Common myeloid progenitor, CD34-positive (primary cell): ENCODE measurements at places on chromosomes 13 and 19.
A peak's percentile ranks its signal among the peaks of the same experiment; 100 is the strongest.

- DNase-seq = no peak
Observed at GRCh38 chr19:478236-478903, 17.5 kb upstream of the SHC2 start.

GRCh38 chr13:103517066-103517767, 451.0 kb upstream of the SLC10A2 start:
- no peak for DNase-seq

- DNase-seq = peak; percentile 28
Observed at GRCh38 chr19:51226067-51226466, 1.2 kb downstream of the CD33 start.

- no peak for DNase-seq
Observed at GRCh38 chr19:28514166-28514565, 698.8 kb downstream of the UQCRFS1 start.

- no peak for DNase-seq
Observed at GRCh38 chr19:17931532-17932191, 1.2 kb upstream of the CCDC124 start.

DNA sequence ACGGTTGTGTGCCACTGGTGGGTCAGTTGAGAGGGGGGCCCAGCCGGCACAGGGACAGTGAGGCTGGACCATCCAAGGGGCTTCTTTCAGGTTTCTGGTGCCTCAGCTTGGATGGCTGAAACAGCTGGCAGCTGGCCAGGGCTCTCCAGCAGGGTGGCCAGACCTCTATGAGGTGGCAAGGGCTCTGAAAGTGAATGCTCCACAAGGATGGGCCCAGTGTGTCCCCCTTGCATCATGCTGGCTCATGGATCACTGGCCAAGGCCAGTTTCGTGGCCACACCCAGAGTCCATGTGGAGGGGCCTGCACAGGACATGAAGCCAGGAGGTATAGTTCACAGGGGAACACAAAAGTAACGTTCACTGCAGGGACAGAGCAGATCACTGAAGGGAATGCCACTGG, 49.6 kb downstream of the CDADC1 start:
- DNase-seq = no peak

DNA sequence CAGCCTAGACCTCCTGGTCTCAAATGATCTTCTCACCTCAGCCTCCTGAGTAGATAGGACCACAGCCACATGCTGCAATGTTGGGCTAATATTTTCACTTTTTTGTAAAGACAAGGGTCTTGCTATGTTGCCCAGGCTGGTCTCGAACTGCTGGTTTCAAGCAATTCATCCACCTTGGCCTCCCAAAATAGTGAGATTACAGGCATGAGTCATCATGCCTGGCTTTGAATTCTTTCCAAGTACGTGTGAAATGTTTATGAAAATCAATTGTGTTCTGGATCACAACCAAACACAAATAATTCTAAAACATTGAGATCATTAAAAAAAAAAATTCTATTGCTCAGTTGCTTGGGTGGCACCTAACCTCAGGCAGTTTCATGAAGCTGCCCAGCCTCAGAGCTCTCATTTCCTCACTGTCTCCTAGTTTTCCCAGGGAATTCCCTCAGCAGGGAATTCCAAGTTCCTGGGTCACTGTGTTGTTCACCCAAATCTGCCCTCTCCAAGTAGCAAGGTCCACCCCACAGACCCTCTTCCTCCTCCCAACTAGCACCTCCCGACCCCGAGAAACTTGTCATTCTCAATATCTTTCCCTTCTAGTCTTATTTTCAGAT, 44.8 kb downstream of the ING1 start:
- no peak for DNase-seq

GRCh38 chr19:48473161-48473966, 4.2 kb downstream of the CYTH2 start:
- DNase-seq = no peak

DNA sequence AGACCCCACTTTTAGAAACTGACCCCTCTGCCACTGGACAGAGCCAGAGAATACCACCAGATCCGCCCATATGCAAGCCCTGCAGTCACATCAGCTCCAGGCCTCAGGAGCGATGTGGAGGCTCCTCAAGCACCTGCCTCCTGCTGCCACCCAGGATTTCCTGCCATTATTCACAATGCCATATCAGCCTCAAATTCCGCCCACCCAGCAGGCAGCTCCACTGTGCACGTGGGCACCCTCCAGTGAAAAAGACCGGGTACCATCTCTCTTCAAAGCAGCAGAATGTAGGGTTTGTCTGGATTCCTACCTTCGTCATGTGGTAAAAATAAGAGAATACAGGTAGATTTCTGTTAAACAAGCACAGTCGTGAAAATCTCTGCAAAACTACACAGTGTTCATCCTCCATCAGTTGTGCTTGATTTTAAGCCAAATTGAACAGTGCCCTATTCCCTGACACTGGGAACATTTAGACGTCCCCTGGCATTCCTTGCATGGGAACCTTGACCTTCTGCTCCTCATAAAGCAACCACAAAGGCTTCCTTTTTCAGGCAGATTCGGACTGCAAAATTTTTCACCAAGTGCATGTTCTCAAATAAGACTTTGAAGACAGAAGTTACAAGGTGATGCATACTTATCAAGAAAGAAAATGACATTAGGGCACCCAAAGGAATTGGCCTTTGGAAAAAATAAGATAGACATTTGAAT, 56.4 kb downstream of the FAM124A start:
- DNase-seq = no peak

DNA sequence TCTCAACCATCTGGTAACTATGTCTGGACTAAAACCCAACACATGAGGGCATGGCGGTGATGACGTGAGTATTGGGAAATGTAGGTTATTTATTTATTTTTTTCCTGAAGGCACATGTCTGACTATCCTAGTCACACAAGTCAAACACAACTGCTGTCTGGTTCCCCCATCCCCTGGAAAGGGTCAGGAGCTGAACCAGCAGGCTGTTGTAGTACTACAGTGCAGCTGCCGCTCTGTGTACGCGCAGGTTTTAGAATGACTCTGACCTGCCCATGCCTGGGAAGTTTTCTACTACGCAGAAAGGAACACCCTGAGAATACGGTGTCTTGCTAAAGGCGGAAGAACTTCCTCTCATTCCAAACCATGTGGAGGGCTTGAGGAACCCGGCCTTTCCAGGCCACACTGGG, 1.2 kb downstream of the SLC7A1 start:
- peak; percentile 61 for DNase-seq

- DNase-seq = no peak
Observed at GRCh38 chr13:27012482-27013197, 159.0 kb downstream of the USP12 start.

DNA sequence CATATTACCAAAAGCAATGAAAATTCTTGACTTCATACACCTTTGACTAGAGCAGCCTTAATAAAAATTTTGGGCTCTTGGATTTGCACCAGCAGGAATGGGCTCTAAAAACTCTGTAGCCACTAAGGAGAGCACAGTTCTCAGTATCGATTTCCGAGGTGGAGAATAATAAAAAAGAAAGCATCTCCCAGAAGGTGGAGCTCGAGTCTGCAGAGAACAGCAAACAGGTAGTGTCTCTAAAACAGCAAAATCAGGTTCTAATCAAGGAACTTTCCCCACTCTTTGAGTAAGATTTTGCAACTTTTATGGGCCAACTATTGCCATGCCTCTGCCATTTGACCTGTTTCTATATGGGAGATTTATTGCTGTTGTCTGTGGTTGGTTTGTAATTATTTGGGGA, 258.7 kb upstream of the GPC6 start:
- DNase-seq = no peak

DNA sequence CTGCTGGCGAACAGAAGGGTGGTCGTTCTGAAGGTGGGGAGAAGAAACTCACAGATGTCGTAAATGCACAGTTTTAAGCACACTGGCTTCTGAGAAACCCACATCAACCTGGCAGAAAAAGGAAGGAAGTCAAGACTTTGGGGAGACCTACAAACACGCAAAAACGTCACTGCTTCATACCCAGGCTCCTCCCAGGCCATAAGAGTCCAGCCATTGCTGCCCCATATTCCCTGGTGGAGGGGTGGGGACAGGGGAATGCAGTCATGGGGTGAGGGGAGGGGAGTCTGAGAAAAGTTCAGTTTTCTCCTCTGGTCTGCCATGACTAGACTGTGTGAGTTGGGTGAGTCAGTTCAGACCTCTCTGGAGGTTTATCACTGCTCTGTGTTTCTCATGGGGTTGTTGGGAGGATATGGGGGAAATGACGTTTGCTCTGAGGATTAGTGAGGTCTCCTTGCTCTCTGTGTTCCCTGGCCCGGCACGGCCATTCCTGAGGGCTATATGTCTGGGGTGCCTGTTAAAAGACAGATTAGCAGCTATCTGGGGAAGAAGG, 139.0 kb downstream of the FLT1 start:
- peak; percentile 75 for DNase-seq

DNA sequence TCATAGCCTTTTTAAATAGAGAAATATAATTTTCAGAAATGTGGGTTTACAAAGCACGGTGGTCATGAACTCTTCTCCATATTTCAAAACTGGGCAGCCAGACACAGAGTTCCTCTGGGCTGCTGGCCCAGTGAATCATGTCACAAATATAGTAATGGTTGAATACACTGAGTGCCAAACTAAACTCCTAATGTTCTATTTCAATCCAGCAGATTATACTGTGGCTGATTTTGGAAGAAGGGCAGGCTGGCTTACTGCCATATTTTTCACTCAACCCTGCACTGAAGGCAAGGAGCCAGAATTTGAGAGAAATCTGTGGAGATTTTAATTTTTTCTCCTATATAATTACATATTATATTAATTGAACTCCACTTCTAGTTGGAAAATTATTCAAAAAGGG, 17.0 kb upstream of the PRR20A start:
- no peak for DNase-seq
